ENCODE measurements at places on chromosomes 1 and 21.

DNA sequence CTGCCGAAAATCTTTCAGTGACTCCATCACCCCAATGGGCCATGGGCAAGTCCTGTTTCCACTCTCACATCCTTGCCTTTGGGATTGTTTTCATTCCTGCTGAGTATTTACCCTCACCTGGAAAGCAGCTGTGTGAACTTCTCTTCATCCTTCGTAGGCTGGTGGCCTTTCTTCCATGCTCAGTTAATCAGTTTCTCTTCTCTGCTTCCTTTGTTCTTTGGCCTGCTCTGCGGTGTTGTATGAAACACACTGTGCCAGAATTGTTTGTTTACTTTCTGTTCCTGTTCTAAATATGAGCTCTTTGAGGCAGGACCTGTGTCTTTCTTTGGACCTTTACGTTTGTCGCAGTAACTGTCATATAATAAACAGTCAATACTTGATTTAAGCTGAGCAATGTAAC is 48.6 kb downstream of the ITSN1 start:
- DNase-seq, result no peak

GRCh38 chr1:29453502-29454240 is 217.3 kb downstream of the PTPRU start:
- no peak for DNase-seq

- DNase-seq, result no peak
Observed at GRCh38 chr21:38227401-38227800, 29.4 kb upstream of the KCNJ15 start.

- no peak for DNase-seq
Observed at GRCh38 chr1:154115180-154115579, 39.7 kb downstream of the NUP210L start.

- DNase-seq, result no peak
Observed at GRCh38 chr21:31629972-31630711, 29.4 kb upstream of the SOD1 start.

DNA sequence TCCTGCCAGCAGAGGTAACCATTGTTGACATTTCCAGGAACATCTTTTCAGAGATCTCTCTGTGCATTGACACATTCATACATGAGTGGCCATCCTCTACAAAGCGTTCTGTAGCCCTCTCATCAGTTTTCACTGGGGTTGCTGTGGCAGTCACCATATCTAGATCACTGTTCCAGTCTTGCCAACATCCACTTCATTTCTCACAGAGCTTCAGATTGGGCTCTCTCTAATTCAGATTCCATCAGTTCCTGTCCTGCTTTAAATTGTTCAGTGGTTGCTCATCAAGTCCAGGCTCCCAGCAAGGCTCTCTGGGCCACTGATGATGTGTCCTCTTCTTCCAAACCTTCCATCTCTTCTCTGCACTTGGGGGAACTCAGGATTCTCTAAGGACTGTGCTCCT is 173.7 kb downstream of the KCNJ6 start:
- DNase-seq, result no peak

- DNase-seq, result no peak
Observed at GRCh38 chr1:10950316-10951172, 61.9 kb upstream of the TARDBP start.

DNA sequence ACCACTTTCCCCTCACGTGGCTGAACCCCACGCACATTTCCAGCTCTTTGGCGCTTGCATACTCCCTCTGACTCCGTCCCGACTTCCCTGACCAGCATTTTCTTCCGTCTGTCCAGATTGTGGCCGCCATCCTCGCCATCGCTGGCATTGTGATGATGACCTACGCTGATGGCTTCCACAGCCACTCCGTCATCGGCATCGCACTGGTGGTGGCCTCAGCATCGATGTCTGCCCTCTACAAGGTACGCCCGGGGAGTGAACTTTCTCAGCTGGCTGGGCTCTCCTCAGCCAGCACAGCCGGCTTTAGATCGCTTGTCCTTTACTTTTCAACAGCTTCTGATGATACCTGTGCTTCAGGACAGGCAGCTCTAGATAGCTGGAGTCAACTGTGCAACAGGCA is 56.8 kb upstream of the COA6 start:
- no peak for DNase-seq

GRCh38 chr1:109863667-109864046 is 47.0 kb upstream of the CSF1 start:
- no peak for DNase-seq

- no peak for DNase-seq
Observed at GRCh38 chr1:58409890-58410289, 136.6 kb downstream of the OMA1 start.

GRCh38 chr21:42631142-42631541 is 22.3 kb upstream of the PDE9A start:
- DNase-seq, result no peak

DNA sequence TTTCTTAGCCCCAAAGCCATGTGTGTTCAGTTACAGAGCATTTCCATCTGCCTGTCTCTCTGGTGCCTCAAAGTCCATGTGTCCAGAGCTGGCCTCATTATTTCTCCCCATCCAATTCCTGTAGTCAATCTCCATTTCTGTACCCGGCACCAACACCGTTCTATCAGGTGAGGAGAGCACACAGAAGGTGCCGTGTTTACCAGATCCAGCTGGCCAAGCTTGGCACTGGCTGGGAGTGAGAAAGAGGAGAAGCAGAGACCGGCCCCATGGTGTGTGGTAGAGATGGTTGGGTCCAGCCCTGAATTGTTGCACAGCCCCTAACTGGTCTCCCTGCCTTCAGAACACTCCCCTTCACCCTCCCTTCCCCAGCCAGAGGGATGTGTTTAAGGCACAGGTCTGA is 7.5 kb upstream of the SSBP3 start:
- DNase-seq, result no peak

DNA sequence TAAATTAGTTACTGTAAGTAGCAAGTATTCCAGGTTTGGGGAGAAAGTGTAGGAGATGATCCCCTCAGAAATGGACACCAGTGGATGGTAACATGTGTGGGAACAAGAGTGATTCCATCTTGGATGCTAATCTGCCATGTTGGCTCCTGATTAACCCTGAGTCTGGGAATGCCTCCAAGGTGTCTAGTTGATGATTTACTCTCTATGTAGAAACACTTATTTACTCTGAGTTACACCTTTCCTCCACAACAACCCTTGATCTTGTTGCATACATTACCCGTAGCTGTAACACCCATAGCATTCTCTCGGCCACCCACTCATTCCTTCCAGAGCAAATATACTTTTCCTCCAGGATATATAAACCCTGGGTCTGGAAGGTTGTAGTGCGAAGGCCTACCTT is 315.9 kb upstream of the GREM2 start:
- no peak for DNase-seq

- DNase-seq, result peak; percentile 27
Observed at GRCh38 chr1:226627050-226627755, 78.6 kb downstream of the STUM start.

GRCh38 chr1:205571747-205572146 is 60.1 kb downstream of the ELK4 start:
- DNase-seq, result no peak

GRCh38 chr1:58816072-58816746 is 32.4 kb upstream of the JUN start:
- peak; percentile 86 for DNase-seq

DNA sequence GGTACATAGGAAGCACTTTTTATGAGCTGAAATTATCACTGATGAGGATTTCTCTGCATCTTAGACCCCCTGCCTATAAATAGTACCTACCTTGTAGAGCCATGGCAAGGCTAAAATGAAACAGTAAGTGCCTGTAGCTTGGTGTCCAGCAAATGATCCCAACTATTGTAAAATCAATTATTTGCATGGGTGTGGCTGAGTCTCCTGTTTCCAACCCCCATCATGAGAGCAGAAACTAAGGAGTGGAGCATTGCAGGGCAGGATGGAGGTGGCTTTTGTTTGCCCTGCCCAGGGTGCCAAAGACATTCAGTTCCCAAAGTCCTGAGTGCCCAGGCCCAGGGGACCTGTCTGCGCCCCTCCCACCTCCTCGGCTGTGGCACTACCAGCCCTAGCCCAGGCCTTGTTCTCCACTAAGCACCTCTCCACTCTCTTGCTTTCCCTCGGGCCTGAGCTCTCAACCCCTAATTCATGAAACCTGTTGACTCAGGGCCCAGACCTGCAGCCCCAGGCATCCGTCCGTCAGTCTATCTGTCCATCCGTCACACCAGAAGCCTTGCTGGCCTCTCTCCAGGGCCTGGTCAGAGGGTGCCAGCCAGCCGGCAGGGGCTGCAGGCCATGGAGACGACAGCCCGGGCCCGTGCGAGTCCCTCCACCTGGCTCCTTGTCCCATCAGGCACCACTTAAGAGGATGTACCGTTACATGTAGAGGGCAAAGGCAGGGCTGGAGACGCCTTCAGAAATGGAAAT is 39.6 kb downstream of the PAX7 start:
- DNase-seq, result no peak

DNA sequence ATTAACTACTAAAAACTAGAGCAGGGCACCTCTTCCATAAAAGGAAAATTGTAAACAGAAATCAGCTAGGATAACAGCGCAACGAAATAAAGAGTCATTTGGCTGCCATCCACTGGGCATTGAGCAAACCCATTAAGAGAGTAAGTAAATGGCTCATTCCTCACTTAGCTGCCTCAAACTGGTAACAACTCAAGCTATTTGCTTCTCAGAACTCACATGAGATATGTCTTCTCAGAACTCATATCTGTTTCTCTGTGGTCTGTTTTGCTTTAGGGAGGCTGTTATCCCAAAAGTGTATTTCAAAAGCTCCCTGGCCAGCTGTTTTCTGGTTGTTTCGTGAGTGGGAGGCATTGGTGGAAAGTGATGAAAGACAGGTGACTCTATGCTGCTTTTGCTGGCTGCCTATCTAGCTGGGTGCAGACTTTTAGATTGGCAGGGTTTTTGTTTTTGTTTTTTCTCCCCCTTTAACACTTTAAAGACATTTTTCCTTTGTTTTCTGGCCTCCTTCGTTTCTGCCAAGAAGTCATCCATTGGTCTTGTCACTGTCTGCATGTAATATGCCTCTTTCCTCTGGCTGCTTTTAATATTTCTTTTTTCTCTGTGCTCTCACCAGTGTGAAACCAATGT is 269.2 kb upstream of the RGS18 start:
- no peak for DNase-seq

DNA sequence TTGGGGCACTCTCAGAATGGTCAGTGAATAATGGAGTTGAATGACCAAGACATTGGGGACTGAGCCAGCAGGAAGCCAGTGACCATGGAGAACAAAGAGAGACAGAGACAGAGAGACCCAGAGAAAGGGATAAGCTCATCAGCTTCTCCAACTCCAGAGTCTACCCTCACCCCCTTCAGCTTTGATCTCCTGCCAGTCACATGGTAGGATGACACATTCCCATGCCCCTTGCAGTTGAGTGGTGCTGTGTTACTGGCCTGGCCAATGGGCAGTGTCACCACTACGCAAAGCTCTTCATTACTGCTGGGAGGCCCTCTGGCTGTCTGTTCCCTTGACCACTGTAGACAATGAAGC is 643.5 kb downstream of the AJAP1 start:
- no peak for DNase-seq

GRCh38 chr1:85201340-85202091 is 700 bp upstream of the SYDE2 start:
- peak; percentile 61 for DNase-seq

DNA sequence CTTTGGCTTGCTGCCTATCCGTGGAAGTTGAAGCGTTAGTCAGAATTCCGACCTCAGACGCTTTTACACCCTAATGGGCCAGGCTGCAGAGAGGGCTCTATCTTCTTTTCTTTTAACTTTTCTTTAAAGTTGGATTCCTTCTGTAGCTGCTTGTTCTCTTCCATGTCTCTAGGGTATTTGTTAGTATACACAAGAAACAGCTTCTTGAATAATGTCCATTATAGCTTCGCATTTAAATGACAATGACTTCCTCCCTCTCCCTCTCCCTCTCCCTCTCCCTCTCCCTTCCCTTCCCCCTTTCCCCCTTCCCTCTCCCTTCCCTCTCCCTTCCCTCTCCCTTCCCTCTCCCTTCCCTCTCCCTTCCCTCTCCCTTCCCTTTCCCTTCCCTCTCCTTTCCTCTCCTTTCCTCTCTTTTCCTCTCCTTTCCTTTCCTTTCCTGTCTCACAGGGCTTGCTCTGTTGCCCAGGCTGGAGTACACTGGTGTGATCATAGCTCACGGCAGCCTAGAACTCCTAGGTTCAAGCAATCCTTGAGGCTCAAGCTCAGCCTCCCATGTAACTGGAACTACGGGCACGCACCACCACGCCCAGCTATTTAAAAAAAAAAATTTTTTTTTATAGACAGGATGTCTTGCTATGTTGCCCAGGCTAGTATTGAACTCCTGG is 33.0 kb downstream of the RIPPLY3 start:
- DNase-seq, result no peak

DNA sequence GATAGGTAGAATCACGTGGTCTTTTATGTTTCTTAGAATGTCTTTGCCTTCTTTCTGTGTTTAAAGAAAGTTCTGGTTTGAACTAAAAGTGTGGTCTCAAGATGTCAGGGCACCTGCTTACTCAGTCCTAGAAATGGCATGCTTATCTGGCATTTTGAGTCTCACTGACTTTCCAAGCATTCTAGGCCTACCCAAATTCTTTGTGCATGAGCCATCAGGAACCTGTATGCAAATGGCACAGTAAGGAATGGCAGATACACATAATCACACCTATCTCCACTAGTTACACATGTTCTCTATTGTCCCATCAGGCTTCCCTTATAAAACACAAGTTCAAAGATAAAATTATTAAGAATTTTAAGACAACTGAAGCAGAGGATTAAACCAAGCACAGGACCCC is 29.5 kb upstream of the CLCA4 start:
- no peak for DNase-seq

DNA sequence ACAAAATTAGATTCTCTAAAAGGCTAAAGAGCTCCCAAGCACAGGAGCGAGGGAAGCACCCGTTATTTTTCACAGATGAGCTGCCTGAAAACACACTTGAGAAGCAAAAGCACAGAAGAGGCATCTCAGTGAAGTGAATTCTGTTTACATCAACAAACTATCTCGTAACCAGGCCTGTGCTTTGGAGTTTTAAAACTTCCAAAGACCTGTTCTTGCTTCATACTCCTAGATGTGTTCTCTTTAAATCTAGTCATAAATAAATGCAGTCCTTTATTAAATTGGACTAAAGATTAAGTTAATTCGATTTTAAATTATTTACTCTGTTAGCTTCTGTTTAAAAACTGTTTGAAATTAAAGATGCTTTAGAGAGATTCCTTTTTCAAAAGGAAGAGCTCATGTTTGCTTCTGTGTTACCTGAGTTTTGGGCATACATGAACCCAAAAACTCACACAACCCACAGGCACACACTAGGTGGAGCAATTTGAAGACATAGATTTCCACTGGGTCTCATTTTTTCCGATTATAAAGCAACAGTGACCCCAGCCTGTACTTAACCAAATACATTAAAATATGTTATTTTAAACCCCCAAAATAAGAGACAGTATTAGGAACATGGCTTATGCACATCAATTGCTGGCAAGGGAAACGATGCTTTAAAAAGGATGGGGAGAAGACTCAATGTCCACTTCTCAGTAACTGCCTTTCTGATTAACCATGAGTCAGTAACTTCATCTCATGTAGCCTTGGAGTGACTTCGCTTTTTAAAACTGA is 648.2 kb downstream of the SMYD3 start:
- DNase-seq, result no peak

DNA sequence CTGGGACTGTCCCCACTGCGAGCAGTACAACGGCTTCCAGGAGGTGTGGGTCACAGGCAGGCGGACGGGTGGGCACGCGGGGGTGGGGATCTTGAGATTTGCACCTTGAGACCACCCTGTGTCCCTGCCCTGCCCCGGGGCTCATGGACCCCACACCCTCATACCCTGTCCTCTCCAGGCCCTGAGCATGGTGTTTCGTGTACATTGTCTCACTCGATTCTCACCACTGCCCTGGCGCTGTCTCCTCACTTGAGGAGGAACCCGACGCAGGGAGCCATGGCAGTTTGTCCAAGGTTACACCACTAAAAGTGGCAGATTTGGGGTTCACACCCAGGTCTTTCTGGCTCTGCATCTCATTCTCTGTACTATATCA is 7.2 kb downstream of the TMEM201 start:
- DNase-seq, result no peak

GRCh38 chr1:185420588-185421081 is 103.6 kb upstream of the IVNS1ABP start:
- DNase-seq, result no peak

Data from activated CD4-positive, CD25-positive, alpha-beta regulatory T cell treated with anti-CD3 and anti-CD28 coated beads, Interleukin-2, amount 50 U/mL, for 72 hours (primary cell).